Omental fat pad (tissue), 4 donors: ENCODE measurements at places on chromosomes 12 and 14.

DNA sequence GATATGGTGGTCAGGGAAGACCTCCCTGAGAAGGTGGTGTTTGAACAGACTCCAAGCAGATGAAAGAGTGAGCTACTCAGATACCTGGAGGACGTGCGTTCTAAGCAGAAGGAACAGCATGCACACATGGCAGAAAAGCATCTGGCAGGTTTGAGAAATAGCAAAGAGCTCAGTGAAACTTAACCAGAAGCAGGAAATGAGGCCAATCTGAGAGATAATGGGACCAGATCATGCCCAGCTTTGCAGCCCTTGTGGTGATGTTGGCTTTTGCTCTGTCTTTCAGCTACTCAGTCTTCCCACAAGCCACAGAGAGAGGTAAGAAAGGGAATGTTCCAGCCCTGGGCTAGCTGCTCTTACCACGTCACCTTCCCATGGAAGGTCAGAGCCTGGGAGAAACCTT is 176.3 kb upstream of the GSC start:
- no peak for DNase-seq

DNA sequence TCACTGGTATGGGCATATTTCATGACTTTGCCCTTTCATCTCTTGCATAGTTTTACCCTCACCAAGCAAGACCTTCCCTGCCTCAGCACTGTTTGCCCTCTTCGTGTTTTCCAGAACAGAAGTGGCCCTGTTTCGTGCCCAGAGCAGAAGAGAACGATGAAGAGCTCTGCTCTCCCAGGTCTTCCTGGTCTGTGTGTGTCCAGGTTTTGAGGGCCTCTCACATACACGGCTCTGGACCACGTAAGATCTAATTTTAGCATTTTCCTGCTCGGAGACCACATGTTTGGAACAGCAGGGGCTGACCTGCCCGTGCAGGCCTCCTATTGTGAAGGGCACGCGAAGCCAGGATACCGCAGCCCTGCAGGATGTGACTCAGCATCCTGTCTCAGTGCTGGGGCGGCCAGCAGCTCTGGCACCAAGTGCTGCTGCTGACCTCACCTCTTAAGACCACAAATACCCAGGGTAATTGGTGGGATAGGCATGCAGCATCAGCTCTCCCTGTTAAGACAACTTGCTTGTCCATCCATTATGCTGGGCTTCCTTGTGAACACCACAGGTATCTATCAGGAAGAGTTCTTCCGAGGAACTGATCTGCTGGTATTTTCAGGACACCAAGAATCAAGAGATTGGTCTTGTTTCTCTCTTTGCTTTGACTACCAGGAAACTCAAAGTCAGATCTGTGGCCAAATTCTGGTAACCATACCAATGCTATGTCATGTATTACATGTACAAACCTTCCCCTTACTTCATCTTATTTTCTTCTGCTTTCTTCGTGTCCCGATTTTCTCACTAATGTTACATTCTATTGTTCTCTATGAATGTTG is 19.0 kb downstream of the SSH1 start:
- no peak for DNase-seq

- no peak for DNase-seq
These were observed 13.5 kb upstream of the MYH6 start for GRCh38 chr14:23421594-23421993.

DNA sequence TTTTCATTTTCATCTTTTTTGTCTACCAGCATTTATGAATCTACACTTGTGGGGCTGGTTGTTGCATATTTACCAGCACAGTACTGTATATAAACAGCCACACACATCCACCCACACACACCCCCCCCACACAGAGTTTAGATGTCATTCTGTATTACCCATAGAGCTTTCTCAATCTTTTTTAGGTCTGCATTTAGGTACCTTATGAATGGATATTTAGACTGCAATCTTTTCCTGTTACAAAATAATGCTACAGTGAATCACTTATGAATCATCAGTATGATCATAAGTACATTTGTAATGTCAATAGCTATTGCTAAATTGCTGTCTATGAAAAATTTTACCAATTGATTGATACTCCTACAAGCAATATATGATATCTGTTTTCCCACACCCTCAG is 67.3 kb upstream of the STK38L start:
- no peak for DNase-seq

DNA sequence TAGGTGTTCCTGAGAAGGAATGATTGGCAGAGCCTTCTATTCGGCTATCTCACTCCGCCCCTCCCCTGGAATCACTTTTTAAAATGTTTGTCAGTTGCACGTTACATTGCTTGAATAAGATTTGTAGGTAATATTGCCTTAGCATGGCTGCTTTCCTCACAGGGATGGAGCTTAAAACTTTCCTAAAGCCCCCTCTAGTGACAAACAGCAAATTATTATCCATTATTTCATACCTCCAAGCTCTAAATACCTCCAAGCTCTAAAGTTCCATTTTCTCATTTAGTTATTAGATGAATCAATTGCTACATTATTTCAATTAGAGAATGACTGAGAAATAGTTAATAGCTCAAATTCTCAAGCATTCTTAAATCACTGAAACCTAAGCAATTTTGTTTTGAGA is 5.1 kb upstream of the SPATA7 start:
- DNase-seq, result no peak

DNA sequence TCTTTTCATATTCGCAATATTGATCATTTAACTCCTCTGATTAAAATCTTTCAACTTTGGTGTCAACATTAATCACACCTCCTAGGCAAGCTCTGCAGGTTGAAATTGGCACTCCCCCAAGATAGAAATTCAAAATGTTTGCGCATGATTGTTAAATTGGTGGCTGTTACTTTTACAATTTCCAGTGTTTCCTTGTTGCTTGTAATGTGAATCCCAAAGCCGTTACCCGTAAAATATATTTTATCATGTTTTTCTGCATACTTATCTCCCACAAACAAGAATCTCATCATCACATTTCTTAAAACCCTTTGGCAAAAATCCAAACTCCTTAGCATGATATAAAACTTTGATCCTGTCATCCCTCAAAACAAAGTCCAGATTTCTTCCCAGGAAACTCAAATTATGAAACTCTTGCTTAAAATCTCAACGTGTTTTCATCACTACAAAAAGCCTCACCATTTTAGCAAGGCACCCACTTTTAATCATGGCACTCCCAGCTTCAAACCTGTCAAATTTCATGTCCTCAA is 14.7 kb downstream of the RTL1 start:
- DNase-seq, result no peak

DNA sequence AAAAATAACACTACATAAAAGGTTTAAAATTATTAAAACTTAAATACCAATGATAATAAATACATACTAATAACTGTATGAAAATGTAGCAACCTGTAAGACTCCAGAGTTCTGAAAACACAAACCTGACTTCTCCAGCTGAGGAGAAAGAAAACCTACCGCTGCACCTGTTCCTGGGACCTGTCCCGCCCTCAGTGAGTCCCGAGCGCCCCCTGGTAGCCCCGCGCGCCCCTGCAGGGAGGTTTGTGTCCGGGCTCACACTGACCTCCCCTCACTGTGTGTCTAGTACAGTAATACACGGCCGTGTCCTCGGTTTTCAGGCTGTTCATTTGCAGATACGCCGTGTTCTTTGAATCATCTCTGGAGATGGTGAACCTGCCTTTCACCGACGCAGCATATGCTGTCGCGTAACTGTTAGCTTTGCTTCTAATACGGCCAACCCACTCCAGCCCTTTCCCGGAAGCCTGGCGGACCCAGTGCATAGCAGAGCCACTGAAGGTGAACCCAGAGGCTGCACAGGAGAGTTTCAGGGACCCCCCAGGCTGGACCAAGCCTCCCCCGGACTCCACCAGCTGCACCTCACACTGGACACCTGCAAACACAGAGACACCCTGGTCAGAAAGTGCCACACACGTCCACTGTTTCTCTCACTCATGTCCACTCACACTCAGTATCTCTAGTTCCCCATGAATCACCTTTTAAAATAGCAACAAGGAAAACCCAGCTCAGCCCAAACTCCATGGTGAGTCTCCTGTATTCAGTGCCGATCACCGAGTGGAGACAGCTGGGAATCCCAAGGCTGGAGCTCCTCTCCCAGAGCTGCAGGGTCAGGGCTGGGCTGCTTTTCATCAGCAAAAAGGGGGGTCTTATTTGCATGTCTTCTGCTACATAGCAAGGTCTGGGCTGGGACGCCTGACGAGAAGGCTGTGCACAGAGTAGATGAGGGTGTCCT is 1276.3 kb downstream of the TMEM121 start:
- no peak for DNase-seq

GRCh38 chr12:25089738-25090137 is 105.2 kb downstream of the DNAI7 start:
- no peak for DNase-seq

DNA sequence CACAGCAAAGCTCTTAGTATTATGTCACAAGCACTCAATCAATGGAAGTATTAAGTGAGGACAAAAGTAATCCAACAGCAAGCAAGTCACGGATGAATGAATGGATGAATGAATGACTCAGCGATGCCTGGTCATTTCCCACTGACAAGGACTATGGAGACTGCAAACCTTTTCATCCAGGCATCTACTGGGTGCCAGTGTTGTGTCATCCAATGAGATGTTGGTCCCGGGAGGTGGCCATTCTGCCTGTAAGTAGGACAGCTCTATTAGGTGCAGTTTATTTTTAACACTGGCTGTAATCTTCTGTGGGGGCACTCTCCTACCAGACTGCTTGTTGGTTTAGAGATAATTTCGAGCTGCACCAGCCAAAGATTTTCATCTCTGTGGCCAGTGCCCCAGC is 39.4 kb downstream of the STAB2 start:
- DNase-seq, result no peak

DNA sequence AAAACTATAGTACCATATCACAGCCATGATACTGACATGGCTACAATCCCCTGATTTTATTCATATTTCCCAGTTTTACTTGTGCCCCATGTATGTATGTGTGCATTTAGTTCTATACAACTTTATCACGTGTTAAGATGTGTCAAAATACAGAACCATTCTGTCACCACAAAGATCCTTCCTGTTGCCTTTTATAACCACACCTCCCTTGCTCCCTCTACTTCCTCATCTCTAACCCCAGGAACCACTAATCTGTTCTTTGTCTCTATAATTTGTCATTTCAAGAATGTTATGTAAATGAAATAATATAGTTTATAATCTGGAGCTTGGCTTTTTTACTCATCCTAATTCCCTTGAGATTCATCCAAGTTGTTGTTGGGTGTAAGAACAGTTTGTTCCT is 358.4 kb downstream of the DPF3 start:
- no peak for DNase-seq

DNA sequence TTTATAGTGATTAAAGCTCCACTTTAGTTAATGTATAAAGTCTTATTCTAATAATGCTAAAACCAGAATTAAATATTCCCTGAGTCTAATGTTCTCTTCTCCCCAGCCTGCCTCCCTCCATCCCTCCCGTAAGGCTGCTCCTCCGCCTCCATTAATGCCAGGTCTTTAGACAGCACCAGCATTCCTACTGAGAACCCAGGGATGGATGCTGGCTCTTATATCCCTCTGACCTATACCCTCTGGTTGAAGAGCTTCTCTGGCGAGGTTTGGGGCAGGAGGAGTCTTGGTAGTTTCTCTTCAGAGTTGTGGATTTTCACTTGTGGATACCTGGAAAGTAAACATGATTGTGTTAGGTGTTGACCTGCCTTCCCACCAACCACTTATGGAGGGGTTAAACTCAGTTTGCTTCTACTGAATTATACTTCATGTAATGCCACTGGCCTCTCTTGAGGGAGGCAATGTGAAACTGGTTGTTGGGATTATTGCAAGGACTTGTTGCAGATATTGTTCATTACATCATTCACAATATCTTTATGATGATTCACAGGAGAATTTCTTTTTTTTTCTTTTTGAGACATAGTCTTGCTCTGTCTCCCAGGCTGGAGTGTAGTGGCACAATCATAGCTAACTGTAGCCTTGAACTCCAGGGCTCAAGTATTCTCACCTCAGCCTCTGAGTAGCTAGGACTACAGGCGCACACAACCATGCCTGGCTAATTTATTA is 11.1 kb upstream of the SMAGP start:
- DNase-seq, result no peak

DNA sequence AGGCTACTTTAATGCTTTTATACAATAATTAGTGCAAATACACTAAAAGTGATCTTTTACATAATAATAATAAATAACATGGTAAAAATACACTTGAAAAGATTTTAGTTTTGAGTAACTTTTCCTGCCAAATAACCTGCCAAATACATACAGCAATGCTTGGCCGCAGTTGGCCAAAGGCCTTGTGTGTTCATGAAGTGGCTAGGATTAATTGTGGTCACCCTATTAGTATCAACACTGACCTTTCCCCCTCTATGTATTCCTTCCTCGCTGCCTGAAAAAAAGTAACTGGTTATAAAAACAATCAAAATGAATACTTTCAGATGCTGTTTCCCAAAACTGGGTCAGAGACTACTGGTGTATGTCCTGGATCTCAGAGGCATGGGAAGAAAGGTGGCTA is 34.3 kb downstream of the KICS2 start:
- no peak for DNase-seq

DNA sequence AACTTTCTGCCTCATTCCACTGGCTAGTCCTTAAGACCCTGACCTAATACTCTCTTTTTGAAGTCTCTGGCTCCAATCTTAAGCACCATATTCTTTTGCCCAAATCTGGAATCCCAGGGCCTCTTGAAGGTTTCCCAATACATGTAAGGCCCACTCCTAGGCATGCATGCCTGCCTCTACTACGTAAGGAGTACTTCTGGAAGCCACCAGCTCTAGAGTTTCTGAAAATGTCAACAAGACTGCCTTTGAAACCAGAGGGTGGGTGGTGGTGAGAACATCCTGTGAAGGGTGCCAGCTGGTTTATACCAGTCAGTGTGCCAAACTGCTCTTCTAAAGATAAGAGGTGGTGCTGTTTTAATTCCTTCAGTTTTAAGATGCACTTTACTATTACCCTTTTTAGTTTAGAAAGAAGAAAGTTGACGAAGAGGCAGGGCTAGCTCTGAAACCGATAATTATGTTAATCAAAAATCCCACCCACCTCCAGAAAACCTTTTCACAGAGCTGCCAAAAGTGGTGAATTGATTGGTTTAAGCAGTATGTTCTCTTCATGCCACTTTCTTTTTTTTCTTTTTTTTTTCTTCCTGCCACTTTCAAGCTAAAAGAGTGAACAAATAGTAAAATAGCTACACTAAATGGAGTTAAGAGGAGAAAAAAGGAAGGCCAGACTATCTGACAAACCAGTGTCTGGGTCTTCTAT is 8.7 kb upstream of the WDR89 start:
- no peak for DNase-seq

- DNase-seq, result no peak
These were observed at the start of gene CLECL1 for GRCh38 chr12:9732921-9733461. Gene CLECL1, minus strand, starts transcription at chr12:9733097.

- no peak for DNase-seq
These were observed 16.7 kb upstream of the POP5 start for GRCh38 chr12:120597861-120598260.

- DNase-seq, result no peak
These were observed 59.1 kb downstream of the TMTC2 start for GRCh38 chr12:82745807-82746206.

DNA sequence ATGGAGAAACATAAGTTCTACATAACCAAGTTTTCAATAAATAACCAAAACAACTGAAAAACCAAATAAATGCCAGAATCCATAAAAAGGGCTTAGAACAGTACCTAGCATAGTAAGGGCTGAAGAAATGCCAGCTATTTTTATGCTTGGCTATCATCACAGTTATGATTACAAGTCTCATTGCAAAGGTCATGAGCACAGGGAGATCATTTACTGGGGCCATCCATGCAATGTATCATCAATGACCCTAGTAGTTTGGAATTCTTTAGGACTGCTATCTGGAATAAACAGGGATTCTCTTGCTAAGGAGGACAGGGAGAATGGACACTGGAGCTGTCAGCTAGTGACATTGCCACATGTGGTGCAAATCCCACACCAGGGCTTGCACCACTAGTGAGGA is 92.5 kb upstream of the NAP1L1 start:
- no peak for DNase-seq
